ENCODE measurements at places on chromosomes 3 and 15.

- no peak for DNase-seq
Observed at GRCh38 chr3:141067206-141067974, 16.2 kb downstream of the SPSB4 start.

DNA sequence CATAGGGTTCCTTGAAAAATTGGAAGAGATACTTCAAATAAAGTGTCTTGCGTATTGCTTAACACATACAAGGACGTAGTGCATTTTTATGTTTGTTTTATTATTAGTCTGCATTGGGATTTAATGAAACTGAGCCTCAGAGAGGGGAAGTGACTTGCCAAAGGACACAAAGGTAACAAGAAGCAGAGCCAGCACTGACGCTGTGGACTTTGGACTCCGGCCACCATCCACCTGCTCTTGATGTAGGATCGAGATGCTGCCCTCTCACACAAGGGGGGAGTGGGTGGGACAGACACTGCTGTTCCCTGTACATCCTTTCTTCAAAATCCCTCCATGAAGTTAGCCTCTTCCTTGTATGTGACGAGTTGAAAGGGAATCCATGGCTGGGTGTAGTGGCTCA lies 435.4 kb upstream of the RGMA start:
- DNase-seq: no peak

DNA sequence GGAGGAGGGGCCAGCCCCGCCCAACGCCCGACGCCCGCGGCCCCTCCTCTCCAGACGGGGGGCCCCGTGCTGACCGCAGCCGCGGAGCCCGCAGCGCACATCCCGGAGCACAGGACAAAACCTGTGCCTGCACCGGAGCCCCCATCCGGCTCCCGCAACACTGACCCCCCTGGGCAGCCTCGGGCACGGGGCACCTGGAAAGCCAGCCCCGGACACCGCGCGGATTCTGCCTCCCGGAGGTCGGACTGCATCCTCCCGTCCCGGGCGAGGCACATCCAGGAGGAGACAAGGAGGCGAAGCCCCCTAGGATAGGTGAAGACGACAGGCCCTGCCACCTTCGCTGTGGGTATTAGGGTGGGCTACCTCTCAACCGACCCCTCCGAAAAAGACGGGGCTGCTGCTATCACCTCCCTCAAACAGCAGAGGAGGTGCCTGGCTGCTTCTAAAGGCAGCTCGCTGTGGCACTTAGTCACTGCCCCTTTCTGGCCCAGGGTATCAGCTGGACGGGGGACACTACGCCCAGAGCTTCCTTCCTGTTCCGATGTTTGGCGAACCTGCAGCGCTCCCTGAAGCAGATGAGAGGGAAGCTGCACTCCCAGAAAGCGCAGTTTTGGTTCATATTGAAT lies 10.6 kb downstream of the XXYLT1 start:
- DNase-seq: no peak

GRCh38 chr15:85556618-85556895 lies 176.2 kb downstream of the AKAP13 start:
- no peak for DNase-seq

GRCh38 chr3:133884887-133885711 lies 10.6 kb downstream of the RAB6B start:
- no peak for DNase-seq

GRCh38 chr3:116259984-116260383 lies 185.3 kb downstream of the LSAMP start:
- DNase-seq: no peak

- no peak for DNase-seq
Observed at GRCh38 chr3:25433868-25434267, 5.8 kb downstream of the RARB start.

DNA sequence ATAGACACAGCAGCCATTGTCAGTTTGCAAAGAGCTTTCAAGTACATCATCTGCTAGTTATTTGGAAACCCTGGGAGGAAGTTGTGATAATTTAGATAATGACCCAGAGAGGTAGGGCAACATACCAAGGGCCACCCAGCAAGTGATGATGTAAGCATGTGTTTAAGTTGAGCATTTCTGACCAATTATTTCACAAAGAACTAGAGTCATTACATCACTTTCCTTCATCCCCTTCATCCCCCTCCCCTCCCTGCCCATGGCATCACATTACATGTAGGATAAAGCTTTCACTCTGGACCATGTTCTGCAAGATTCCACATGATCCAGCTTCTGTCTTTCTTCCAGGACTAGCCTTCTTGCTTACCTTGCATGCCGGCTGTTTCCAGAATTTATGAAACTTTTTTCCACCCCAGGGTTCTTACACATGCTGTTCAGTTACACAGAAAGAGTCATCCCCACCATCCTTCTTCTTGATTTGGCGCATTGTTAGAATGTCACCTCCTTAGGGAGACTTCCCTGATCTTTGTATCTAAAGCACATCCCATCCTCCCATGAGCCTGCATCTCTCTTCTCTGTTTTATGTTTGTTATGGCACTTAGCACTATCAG lies 71.3 kb downstream of the PTPRG start:
- no peak for DNase-seq

- no peak for DNase-seq
Observed at GRCh38 chr3:45119824-45120358, 26.3 kb downstream of the CDCP1 start.

DNA sequence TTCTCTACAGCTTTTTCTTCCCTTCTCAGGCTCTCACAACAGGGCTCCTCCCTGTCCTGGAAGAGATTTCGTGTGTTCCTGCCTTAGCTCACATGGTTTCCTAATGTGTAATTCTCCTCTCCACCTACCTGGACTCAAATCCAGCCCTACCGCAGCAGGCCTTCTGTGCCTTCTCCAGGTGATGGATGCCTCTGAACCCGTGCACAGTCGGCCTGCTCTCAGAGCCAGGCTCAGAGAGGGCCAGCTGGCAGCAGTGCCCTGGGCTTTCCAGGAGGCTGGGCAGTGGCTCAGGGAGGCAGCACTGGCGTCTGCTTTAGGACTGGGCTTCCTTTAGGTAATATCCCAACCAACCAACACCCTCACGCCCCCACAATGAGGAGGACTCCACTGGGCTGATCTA lies 123.2 kb upstream of the TMC3 start:
- DNase-seq: no peak

- DNase-seq: no peak
Observed at GRCh38 chr3:189233225-189233858, 61.6 kb downstream of the TPRG1 start.

DNA sequence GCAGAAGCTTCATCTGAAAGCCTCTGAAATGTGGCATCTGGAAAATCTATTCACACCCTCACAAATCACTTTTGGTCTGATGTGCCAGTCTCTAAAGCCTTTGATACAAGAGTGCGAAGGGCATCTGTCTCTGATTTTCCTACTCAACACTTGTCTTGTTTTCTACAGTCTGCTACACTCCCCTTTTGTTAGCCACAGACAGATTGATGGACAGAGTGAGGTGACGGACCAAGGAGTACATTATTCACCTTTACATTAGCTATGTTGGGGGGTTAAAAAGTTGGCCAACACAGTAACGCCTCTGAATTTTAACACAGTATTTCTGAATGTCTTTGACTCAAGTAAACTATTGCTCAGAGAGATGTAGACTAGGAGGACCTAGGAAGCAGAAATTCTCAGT lies 63.1 kb downstream of the TNIK start:
- no peak for DNase-seq

DNA sequence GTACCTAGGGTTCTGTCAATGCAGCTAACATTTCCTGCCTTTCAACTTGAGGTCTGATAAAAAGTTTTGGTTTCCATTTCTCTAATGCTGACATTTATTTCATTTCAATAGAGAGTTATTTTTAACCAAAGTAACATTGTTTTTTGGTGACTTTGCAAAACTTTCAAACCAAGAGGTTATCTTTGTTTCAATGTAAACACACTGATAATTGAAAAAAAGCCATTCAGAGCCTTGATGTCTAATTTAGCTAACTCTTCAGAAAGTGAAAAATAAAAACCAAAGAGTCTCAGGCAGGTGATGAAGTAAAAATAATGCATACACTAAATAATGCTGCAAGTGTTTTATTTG lies 9.6 kb upstream of the TIPARP start:
- DNase-seq: no peak

DNA sequence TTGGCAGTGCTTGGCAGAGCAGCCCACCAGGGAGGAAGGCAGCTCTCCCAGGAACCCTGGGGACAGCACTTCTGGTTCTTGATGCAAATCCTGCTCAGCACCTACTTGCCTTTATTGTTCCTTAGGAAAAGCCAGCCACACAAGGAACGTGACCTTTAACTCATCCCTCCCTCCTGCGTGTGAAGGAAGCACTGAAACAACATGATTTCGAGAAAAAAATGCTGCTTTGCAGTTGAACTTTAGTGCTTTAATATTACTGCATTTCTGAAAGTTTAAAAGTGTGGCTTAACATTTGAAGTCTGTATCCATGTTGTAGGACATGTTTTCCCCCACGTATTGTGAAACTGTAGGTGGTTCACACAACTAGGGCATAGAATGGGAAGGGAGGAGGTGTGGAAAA lies 50.4 kb upstream of the CTNNB1 start:
- no peak for DNase-seq

DNA sequence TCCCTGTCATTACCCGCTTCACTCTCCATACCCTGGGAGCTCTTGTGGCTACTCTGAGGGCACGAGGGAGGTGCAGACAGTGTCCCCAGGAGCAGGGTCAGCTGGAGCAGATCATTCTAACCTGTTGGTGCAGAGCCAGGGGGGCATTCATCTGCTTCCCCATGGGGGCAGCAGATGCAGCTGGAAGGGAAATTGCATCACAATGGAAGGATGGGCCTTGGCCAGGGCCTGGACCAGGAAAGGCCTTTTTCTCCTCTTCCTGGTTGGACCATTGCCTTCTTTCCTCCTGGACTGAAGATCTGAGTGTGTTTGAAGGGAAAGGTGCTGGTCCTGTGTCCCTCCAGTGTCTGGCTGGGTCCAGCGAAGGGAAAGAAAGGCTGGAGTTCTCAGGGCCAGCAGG lies 55.7 kb downstream of the EPHB1 start:
- DNase-seq: no peak

DNA sequence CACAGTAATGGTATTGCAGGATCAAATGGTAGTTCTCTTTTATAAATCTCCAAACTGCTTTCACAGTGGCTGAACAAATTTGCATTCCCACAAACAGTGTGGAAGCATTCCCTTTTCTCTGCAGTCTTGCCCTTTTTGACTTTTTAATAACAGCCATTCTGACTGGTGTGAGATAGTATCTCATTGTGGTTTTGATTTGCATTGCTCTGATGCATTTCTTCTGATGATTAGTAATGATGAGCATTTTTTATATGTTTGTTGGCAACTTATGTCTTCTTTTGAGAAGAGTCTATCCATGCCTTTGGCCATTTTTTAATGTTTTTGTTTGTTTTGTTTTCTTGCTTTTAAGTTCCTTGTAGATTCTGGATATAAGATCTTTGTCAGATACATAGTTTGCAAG lies 316.1 kb upstream of the TMCO5A start:
- DNase-seq: no peak

DNA sequence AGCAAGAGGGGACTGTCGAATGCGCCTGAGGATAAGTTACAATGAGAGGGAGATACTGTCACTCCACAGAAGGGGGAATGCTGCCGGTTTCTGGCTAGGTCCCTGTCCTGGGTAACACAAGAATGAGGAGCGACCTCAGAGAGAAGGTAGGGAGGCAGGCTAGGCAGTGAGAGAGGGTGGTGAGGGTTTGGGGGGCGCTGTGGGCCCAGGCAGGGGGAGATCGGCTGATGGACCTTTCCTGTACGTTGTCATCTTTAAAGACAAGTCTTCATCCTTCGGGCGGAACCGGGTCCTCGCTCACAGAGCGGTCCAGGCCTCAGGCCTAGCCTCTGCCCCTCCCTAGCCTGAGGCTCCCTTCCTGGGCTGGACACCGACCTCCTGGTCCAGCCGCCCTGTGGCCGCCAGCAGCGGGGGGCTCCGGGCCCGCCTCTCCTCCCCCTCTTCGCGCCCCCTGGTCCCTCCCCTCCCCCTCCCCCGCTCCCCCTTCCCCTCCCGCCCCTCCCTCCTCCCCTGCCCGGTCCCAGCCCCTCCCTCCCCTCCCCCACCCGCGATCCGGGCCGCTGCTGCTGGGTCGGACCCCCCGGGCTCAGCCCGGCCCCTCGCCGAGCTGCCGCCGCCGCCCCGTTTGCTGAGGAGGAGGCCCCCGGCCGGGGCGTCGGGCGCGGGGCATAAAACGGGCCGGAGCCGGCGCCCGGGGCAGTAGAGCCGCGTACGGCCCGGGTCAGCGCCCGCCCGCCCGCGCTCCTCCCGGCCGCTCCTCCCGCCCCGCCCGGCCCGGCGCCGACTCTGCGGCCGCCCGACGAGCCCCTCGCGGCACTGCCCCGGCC lies at the start of gene CHRD:
Gene CHRD, plus strand, starts transcription at position 697 of the 827 bp plus-strand sequence. CDS start 265 bp downstream, outside the sequence.
- DNase-seq: no peak

DNA sequence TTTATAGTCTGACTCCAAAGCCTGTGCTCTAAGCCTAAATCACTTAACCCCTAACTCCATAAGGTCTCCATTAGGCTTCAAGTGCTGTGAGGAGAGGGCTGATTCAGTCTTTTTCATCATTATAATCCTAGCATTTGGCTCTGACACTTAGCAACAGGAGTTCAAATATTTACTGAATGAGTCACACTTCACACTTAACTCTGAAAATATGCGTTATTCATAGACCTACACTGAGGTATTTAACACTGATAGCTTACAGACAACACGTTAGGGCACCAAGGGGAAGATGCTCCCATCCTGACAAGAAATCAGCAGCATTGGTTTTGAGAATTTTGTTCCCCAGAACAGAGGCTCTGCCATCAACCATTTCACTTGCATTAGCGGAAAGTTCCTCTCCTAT lies 53.5 kb downstream of the MSL2 start:
- no peak for DNase-seq

- DNase-seq: no peak
Observed at GRCh38 chr3:153111016-153111415, 51.0 kb upstream of the RAP2B start.

GRCh38 chr3:112253301-112253971 lies 40.6 kb downstream of the SLC9C1 start:
- DNase-seq: no peak

DNA sequence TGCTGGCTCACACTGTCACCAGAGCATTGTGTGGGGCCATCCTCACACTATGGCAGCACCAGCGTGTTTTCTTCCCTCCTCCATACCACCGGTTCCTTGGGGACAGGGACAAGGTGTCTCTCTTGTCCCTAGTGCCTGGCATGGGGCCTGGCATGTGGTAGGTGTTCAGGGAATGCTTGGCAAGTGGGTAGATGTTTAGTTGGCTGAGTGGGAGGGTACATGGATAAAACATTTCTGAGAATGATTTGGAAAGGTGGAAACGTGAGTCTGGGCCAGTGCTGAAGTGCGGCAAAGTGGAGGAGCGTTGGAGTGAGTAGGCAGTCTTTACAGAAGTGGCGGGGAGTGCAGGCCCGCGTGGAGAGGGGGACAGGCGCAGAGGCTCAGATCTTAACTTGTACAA lies 15.0 kb downstream of the SNAPC5 start:
- no peak for DNase-seq

DNA sequence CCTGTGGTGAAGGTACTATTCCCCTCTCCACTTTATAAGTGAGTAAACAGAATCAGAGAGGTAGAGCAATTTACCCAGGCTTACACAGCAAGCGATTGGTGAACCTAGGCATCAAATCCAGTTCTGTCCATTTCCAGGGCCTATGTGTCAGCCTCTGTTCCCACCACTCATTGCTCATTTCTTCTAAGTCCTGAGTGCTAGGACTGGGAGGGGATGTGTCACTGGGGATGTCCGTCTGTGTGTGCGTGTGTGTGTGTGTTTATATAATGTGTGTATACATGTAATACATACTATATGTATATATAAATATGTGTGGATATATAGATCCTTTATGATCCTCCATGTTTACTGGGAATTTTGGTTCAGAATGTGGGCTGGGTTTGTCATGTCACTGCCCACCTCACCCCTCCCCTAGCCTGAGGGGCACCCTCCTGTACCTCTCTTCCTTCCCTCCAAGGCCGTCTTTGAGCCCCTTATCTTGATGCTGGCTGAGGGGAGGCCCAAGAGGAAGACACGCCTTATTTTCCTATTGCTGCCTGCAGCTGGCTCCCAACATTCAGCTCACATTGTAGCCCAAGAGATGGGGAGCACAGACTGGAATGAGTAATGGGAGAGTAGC lies 2.1 kb downstream of the TMEM43 start:
- no peak for DNase-seq
